Stimulated activated CD8-positive, alpha-beta memory T cell treated with anti-CD3 and anti-CD28 coated beads, Interleukin-4, amount 100 ng/mL, for 1 hour (primary cell): ENCODE measurements at places on chromosomes 7 and 10.

GRCh38 chr7:45087301-45088145, 1.2 kb downstream of the NACAD start:
- DNase-seq: no peak

DNA sequence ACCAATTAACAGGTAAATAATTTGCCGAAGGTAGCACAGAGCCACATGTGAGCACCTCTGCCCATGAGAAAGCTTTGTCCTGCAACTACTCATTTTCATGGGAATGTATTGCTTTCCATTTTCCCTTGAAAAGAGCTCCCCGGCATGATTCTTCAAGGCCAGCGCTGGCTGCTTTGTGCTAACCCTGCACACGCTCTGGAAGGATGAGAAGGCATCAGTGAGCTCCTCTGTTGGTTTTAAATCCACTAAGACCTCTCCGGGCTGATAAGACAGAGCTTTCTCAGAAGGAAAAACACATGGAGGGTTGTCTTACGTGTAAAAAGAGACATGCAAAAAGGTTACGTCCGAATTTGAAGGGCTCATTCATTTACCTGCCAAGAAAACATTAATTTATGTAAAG, 553.9 kb upstream of the MKI67 start:
- no peak for DNase-seq

- DNase-seq: peak; percentile 21
These were observed 155.5 kb downstream of the COBL start for GRCh38 chr7:51160990-51161615.

DNA sequence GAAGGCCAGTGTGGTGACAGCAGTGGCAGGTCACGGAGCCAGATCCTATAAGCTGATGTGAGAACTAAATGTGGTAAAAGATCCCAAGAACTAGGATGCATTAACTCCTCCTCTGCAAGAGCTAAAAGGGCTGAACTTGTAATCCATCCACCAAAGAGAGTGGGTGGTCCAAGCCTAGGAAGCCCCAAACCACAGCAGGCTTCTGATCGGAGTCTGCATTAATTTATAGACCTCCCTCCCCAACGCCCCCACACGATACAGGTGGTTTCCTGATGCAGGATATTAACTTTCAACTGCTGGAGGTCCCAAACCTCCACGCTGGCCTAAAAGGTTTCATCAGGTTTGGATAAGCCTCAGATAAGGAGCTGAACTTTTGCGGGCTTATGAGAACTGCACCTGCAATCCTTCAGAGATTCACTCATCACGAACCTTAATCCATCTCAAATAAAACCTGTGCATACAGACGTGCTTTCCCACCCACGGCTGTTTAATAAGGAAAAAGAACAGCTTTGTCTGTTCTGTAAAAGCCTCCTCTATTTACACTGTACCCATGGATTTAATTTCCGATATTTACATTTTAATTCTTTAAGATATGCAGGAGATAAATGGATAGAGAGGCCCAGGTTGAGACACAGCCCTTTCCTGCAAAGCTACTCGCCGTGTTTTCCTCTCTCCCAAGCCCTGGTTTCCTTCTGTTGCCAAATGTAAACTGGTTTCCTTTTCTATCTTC, 74.9 kb downstream of the GFRA1 start:
- DNase-seq: no peak

DNA sequence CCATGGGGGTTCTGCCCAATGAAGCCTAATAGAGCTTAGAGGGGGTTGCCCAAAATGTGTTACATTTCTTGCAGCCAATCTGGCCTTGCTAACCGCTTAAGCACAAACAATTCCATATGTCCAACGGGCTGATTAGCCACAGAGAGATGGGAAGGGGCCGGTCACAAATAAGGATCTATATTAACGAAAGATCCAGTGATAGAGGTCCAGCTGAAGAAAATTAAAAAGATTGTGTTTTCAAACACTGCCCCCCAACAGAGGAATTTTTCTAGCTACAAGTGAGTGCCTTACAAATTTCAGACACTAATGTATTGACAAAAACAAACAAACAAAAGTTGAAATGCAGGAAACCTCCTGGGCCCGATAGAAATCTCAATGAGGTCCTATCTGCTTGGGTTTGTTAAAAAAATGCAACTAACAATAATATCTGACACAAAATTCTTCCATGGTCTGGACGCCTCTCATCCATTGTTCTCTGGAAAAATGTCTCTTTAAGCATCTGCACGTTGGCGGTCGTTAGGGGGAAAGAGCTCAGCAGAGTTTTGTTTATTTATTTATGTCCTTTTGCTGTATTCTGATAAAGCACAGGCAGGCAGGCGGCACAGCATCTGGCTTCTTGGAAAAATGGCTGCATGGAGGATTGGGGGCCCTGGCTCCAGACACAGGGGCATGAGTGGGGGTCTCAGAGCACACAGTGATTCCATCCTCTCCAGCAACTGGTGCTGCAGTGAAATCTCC, 402.0 kb downstream of the RPS24 start:
- DNase-seq: no peak

DNA sequence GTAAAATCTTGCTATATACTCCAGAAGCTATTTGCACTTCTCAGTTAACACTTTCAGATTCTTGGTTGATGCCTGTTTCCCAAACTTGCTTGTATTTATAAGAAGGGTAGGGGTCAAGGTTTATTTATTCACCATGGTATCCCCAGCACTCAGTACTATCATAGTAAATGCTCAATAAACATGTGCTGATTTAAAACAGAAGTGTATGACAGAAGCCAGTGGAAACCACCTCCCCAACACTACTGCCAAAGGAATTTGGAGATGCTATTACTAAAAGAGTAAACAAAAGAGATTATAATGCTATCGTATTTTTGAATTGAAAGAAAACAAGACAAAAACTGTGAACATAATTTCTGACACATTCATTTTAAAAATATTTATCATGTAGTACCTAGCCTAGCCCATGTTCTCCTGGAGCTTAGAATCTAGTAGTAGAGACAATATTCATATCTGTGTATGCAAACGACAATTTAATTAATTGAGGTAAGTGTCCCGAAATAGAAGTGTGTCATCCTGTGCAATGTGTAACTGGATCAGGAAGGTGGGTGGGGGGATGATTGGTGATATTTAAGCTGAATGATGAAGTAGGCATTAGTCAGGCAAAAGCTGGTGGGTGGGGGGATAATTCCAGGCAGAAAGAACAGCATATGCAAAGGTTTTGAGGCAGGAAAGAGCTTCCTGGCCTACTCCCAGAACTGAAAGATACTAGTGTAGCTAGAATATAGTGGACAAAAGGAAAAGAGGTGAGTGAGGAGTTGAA, 77.5 kb downstream of the HGF start:
- no peak for DNase-seq

- no peak for DNase-seq
These were observed 1.7 kb downstream of the KLF6 start for GRCh38 chr10:3783316-3783681.

DNA sequence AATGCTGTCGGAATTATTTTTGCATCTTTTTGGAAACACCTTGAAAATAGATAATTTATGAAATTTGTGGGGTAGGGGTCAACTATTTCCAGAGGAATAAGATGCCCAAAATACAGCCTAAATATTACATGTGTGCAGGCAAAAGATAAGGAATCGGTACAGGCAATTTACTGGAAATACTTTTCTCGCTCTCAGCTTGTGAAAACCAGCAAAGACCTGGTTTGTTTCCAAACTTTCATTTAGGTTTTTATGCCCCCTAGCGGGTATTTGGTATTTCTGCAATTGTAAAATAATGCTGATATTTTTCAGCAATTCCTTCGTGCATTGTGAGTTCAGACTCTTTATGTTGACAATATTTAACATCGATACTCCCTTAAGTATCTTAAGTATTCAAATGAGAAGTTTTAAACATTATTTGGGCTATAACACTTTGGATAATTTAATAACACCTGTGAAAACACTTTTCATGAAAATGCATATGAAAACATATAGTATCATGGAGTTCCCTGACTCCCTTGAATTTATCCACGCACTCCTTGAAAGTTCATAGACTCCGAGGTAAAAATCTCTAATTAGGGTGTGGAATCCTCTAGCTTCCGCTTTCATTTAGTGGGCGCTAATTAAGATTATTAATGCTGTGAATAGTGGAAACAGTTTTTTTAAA, 132.4 kb downstream of the TSPAN12 start:
- DNase-seq: no peak

DNA sequence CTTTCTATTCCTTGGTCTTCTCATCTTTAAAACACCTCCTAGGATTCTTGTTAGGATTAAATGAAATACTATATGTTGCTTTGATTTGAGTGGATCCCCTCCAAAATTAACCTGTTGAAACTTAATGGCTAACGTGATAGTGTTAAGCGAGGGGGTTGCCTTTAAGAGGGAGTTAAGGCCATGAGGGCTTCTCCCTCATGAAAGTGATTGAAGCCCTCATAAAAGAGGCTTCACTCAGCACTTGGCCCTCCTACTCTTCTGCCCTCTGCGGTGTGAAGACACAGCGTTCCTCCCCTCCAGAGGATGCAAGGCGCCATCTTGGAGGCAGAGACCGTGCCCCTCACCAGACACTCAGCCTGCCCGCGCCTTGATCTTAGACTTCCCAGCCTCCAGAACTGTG, 46.6 kb downstream of the CNNM2 start:
- no peak for DNase-seq

DNA sequence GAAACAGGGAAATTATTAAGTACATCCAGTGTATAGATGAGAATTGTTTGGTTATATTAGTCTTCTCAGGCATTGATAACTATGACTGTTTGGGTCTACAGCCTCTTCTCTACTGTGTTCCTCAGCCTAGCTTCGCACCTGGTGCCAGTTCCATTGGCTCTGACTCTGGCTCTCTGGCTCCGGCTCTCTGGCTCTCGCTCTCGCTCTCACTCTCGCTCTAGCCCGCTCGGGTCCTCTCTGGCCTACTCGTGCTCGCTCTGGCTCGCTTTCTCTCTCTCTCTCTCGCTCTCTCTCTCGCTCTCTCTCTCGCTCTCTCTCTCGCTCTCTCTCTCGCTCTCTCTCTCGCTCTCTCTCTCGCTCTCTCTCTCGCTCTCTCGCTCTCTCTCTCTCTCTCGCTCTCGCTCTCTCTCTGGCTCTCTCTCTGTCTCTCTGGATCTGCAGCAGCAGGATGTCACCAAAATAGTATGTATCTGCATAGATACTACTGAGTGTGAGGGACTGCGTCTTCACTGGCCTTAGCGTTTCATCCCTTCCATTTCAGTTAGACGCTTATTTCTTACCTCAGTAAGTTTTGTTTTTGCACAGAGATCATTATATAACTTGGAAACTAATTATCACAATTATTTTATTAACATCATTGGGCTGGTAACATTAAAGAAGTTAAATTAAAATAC, 6.5 kb upstream of the SSBP1 start:
- no peak for DNase-seq

DNA sequence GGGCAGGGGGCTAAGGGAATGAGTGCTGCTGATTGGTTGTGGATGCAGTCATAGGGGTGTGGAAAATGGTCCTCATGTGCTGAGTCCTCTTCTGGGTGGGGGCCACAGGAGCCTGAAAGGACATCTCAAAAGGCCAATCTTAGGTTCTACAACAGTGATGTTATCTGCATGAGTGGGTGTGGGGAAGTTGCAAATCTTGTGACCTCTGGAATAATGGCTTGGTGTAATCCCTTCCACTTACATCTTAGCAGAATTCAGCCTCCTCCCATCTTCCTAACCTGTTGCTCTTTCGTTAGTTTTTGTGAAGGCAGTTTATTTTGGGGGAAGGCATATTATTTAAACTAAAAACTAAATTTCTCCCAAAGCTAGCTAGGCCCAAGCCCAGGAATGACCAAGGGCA, 42.0 kb upstream of the OIT3 start:
- no peak for DNase-seq

DNA sequence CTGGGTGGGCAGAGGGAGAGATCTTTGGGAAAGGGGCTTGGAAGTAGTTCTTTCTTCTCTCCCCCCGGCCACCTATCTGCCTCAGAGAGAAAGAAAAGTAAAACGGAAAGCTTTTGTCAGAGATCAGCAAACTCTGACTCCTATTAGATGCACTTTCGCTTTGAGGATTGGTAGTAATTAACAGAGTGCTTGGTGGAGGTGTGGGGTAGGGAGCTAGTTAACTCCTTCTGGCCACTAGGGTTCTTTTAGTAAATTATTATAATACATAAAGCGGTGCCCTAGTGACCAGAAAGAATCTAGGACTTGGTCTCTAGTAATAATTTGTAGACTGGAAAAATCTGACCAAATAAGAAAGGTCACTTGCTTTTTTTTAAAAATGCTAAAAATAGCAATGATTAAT, 54.6 kb downstream of the CPVL start:
- no peak for DNase-seq

GRCh38 chr7:98352621-98353020, 48.3 kb downstream of the BAIAP2L1 start:
- no peak for DNase-seq

- DNase-seq: no peak
These were observed 241.3 kb upstream of the KMT2E start for GRCh38 chr7:104772405-104773345.
